Activated T-cell treated with anti-CD3 and anti-CD28 coated beads for 4 hours (primary cell): ENCODE measurements at places on chromosomes 6 and 20.

DNA sequence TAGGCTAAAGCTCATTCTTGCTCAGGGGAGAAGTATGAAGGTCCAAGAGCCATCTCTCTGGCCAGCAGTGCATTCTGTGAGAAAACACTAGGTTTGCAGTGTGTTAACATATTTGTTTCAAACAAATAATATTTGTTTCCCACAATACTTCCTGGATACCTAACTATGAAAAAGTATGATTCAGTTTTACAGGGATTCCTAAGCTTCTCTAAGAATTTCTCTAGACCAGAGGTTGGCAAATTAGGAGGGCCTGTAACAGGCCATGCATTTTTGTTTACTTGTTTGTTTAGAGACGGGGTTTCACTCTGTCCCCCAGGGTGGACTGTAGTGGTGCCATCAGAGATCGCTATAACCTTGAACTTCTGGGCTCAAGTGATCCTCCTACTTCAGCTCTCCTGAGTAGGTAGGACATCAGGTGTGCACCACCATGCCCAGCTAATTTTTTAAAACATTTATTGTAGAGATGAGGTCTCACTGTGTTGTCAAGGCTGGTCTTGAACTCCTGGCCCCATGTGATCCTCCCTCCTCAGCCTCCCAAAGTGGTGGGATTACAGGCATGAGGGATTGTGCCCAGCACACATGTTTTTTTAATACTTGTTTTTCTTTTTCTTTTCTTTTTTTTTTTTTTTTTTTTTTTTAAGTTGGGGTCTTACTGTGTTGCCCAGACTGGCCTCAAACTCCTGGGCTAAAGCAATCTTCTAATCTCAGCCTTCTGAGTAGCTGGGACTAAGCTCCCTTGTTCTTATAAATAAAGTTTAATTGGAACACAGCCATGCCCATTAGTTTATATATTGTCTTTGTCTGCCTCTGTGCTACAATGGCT is 71.7 kb downstream of the ADGRG6 start:
- DNase-seq, result no peak

DNA sequence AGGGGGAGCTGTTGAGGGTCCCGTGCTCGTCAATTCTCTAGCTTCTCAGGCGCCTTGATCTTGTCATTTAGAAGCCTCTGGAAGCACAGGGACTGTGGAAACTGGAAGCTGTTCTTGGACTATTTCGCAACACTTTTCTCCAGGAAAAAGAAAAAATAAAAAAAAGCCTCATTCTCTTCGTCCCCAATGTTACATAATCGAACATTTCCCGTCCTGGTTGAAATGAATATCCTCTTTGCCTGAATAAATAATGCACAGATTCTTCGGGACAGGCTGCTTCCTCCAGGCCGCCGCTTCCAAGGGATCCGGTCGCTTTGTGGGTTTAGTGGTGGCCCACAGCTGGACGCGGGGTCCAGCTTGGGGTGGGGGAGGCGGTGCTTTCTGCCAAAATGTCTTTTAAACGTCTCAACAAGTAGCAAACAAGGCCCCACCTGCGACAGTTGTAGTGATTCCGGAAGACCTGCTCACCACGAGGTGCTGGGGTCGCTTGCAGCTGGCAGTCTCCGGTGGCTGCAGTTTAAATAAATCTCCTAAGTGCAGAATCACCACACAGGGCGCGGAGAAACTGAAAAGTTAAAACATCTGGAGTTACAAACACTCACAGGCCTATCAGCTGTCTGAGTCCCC is 125.9 kb upstream of the ESR1 start:
- no peak for DNase-seq

- no peak for DNase-seq
Measured at GRCh38 chr6:156691018-156691417, 86.2 kb upstream of the ARID1B start.

DNA sequence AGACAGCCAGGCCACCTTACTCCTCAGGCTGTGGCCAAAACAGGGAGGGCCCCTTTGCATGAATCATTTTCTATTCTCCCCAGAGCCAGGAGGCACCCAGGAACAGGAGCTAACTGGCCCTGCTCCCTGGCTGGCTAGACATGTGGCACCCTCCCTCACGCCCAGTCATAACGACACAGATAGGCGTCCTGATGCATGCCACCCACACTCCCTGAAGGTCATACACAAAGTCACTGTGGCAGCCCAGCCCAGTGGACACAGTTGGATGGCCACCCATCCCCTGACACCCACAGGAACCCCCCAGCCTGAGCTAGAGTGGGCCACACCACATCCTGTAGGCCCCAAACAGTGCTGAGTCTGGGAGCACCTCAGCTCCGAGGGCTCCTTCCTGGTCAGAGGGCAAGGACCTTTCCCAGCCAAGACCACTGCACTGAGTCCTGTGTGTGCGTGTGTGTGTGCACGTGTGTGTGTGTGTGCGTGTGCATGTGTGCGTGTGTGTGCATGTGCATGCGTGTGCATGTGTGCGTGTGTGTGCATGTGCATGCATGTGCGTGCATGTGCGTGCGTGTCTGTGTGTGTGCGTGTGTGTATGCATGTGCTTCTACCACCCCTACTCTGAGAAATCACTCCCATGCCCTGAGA is 21.6 kb downstream of the TFEB start:
- DNase-seq, result no peak

- no peak for DNase-seq
Measured at GRCh38 chr6:145947108-145947720, 16.9 kb downstream of the SHPRH start.

DNA sequence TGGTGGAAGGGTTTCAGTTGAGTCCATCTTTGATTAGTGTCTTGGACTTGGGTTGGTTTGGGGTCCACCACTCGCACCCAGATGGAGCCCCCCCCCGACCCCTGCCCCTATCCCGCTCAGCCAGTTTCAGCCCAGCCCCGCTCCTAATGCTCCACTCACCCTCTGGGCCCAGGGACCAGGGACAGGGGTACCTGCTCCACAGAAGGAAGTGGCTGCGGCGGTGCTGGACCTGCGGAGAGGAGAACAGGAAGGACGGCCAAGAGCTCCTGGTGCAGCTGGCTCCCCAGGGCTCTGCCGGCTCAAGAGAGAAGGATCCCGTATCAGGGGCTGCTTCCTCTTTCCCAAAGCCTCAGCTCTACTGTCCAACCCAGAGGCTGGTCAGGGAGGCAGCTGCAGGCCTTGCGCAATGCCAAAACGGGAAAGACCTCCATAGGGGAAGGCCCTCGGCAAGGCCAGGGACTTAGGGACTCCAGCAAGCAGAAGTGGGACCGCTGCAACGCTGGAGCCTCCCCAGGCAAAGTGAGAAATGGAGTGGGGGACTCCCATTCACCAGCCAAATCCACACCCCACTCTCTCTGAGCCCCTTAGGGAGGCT is at the start of gene SIGLEC1:
SIGLEC1 (minus strand) TSS at position 322 of the 595 bp plus-strand sequence. CDS start 5,472 bp downstream, outside the sequence.
- no peak for DNase-seq

DNA sequence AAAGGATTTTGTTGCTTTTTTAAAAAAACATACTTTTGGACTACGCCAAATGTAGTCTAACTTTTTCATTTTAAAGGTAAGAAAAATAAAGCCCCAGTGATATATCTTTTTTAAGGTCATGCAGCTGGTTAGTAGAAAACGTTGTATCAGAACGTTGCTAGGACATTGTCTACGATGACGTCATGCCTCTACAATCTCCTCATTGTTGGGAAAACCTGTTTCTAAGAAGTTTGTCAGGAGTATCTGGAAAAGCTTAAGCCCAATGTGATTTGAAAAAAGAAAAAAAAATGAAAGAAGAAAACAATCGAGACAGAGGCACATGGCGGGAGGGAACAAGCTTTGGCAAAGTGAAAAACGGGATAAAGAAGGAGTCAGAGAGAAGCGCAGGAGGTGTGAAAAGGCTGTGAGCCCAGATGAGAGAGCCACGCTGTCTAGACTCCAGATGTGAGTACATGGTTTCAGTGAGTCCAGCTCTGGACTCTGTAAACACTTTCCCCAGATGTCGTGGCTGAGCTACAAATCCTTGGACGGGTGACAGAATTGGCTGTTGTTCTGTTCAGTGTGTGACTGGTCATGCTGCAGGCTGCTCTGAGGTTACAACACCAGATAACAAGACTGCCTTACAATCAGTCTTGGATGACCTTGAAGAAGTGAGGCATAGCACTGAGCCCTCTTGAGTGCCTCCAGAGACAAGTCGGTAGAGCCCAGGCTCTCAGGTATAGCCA is 656.7 kb upstream of the ID4 start:
- no peak for DNase-seq

DNA sequence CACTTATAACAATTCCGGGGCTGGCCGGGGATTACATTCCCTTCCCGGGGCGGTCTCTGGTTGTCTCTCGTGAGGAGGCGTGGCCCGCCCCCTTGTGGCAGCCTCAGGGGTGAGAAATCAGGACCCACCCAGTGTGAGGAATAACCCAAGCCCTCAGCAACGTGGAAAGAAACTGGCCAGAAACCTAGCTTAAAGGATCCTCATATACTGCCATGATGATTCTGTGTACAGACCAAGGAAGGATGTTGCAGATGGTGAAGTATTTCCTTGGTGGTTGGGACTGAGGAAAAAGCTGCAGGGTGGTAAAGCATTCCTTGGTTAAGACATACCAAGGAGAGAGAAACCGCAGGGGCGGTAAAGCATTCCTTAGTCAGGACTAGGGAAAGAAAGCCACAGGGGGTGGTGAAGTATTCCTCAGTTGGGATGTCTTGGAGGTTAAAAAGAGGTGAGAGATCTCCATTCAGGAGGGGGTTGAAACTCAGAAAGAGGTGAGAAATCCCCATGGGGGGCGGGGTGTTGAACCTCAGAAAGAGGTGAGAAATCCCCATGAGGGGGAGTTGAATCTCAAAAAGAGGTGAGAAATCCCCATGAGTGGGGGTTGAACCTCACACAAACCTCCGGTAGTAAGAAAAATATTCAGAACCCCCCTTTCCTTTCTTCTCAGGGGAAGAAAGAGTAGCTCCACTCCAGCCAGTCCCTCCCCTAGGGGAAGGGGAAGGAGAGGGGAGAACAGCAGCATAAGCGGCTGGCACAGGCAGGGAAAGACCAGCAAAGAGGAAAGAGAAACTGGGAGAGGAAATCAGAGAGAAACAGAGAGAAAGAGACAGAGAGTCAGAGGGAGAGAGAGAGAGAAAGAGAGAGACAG is 238.1 kb downstream of the RNGTT start:
- no peak for DNase-seq

GRCh38 chr6:126767711-126768110 is 350.8 kb upstream of the RSPO3 start:
- DNase-seq, result no peak

DNA sequence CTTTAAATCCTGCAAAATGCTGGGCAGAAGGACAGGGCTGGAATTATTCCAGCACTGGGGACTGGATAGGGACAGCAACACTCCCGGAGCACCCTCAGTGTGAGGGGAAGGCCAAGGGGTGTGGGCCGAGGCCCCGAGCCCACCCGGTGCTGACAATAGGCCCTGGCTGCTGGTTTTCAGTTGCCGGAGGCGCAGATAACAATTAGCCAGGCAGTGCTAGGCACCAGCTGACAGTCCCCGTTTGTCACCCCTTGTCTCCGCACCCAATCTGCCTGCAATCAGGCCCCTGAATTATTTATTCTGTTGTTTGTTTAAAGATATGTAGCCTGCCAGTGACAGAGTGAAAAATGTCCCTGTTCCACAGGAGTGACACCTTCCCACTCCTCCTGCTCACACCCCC is 120.0 kb downstream of the GRM4 start:
- no peak for DNase-seq

DNA sequence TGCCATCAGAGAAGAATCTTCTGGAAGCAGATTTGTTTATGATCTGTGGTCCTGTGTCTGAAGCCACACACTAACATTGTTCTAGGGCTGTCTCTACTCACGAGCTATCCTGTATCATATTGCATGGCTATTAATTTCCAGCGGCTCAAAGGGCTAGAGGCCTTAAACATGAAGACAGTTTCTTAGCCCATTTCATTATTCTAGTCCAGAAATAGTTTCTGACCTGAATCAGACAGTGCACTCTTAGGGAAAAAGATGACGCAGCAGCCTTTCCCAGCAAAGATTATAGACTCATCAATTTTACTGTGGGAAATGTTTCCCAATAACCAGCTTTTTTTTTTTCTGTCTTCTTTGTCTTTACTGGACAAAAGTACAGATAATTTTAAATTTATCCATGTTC is 105.3 kb upstream of the SUPT3H start:
- no peak for DNase-seq

DNA sequence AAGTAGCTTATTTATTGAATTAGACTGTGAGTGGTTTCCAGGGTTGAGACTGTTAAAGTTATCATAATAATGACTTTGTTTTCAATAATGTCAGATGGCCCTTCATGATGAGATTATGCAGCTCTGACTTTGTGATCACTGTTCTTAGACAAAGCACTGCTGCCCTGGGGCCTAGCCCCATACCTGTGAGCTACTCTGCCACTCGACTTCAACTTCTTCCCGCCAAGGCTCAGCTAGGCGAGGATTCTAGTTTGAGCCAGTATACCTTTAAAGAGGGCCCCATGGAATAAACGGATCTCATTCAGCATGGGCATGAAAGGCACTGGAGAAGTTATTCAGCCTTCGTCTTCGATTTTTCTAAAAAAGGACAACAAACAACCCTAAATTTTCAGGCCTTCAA is 45.0 kb upstream of the INSM1 start:
- no peak for DNase-seq

GRCh38 chr6:166743406-166744222 is 116.6 kb upstream of the RPS6KA2 start:
- DNase-seq, result no peak

DNA sequence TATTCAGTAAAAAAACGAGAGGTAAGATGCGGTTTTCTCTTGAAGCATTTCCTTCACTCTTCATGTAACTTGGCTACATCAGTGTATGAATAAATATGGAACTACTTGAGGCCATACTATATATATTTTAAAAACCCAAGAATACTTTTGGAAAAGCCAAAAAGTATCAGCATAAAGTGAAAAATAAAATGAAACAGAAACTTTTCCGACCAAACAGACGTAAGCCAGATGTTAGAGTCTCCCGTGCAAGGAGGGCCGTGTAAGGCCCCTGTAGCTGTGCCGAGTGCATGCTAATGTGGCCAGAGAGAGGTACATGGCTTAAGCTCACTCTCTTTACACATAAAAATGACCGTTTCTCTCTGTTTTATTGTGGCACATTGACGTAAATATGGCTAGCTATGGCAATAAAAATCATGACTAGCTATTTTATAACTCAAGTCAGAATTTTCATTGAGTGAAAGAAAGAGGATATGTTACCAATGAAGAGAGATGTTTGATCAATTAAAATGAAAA is 140.1 kb upstream of the GMDS start:
- DNase-seq, result no peak

DNA sequence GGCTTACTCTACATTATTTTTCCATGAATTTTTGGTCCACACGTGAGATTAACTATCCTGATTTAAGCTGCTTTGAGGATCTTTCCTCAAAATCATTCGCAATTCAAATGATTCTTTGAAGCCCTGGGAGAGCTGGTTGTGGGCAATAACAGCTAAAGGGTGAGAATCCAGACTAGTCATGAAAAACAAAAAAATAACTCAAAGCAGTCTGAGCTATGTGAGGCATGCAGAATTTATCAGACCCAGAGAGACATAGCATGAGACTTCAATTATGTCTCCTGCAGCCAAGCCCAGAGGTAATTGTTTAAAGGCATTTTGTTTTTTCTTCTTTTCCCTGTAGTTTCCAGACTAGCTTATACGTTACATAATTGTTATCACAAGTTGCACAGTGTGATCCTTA is 517.3 kb upstream of the PTCHD4 start:
- DNase-seq, result no peak

- no peak for DNase-seq
Measured at GRCh38 chr6:30965140-30965601, 18.3 kb upstream of the MUC21 start.
